Mononuclear cell (primary cell): ENCODE measurements at places on chromosomes 4 and X. TPM values are rescaled to one million over a fixed set of nuclear protein-coding genes. Genes with fewer than 3 reads are reported as not detected.

ATP8A1 gene
- total RNA-seq, result 157 TPM

ANOS1 gene
- under 0.01 TPM for total RNA-seq

RTL5 gene
- total RNA-seq, result 0.73 TPM

PDZD4 gene
- 15.6 TPM for total RNA-seq

TMEM150C gene
- 0.21 TPM for total RNA-seq

RAI2 gene
- total RNA-seq, result 0.31 TPM

HTN1 gene
- not detected for total RNA-seq

CCNB3 gene
- 0.10 TPM for total RNA-seq

TASL gene
- total RNA-seq, result 16.9 TPM

KDM6A gene
- total RNA-seq, result 115 TPM
